ENCODE measurements at places on chromosomes 12 and 14.
A peak's percentile ranks its signal among the peaks of the same experiment; 100 is the strongest.

GRCh38 chr14:69664865-69665526 lies 53.6 kb downstream of the SUSD6 start:
- DNase-seq, result no peak

- no peak for DNase-seq
Measured at GRCh38 chr14:50736932-50737419, 68.9 kb upstream of the SAV1 start.

DNA sequence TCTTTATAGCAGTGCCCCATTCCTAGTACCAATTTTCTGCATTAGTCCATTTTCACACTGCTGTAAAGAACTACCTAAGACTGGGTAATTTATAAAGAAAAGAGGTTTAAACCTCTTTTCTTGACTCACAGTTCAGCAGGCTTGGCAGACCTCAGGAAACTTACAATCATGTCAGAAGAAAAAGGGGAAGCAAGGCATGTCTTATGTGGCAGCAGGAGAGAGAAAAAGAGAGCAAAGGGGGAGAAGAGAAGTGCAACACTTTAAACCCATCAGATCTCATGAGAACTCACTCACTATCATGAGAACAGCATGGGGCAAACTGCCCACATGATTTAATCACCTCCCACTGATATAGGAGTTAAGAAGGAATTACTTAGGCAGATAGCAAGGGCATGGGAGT lies 101.6 kb upstream of the PLEKHG7 start:
- no peak for DNase-seq

DNA sequence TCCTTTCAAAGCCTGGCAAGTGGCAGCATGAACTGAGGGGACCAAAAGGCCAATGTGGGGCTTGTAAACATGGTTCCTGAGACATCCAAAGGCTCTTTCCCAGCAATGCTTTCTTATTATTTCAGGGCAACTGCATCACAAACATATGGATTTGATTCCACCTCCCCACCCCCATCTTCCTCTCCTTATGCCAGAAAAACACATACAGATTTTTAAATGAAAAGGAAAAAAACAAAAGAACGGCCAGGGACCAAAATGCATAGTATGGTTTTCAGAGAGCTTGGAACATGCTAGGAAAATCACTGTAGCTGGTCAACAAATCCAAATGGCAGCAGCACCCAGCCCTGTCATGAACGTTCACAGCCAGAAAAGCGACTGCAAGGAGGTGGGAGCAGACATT lies 167.6 kb downstream of the ANO2 start:
- no peak for DNase-seq

DNA sequence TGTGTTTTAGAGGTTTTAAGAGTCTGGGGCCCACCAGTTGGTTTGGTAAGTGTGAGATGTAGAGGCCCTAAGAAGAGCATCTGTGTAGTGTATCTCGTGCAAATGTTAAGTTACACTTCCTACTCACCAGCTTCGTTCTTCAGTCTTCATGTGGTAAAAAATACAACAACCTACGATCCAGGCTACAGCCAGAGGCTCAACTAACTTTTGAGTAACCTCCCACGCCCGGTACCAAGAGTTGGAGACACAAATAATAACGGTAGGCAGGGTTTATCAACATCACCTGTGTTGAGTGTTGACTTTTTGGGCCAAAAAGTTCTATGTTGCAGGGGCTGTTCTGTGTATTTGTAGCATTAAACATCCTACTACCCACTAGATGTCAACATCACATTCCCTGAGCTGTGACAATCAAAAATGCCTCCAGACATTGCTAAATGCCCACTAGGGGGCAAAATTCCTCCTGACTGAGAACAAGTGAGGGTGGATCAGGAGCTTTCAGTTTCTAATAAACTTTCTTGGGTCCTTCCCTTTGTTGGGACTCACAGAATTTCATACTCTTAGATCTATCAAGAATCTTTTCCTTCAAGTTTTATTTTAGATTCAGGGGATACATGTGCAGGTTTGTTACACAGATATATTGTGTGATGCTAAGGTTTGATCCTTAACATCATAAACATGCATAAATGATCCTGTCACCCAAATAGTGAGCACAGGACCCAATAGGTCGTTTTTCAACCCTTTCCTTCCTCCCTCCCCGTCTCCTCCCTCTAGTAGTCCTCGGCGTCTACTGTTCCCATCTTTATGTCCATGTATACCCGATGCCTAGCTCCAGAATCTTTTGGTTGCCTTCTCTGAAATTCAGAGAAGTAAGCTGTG lies 94.7 kb downstream of the SLC2A13 start:
- DNase-seq, result peak; percentile 44

DNA sequence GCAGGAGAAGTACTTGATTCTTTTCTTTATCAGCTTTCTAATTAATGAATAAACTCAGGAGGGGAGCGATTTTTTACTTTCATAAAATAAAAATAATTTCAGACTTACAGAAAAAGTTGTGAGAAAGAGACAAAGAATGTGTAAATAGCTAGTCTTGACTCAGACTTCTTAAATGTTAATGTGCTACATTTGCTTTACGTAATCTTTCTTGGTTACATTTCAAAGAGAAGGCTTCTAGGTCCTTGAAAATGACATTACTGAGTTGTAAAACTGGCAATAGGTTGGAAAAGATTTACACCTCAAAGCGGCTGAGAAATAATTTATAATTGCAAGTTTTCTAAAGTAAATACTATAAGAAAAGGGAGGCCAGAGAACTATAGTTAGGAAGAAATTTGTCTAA lies 28.6 kb downstream of the GABARAPL1 start:
- DNase-seq, result no peak

DNA sequence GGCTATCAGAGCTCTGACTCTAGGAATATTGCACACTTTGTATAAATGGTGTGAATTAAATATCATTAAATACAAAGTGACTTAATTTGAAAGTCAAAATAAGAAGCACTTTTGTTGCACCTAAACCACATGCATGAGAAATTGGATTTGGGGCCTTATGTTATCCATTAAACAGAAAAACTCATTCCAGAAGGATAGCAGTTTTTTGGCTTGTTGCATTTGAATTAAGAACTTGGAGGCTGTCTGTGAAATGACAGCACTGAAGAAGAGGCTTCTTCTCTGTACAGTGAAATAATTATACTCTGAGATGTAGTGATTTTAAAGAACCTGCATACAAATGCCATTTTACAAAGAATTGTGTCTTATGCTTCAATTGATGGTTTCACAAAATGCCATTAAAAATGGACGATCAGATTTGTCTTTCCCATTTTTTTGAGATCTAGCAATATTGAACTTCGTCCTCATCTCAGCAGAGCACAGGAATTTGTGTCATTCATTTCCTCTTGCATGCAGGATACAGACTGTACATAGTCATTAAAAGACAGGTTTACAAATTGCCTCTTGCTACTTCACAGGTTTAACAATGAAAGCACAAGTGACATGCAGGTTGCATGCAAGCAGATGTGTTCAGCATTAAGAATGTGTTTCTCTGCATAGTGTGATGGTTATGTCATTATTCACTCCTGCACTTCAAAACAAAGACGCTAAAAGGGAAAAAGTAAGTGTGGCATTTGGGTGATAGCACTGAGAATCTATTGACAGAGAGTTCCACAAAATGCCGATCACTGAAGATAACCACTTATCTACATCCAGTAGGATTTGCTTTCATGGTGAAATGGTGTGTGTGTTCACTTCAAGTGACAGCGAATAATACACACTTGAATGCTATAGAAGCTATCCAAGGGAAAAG lies 35.9 kb upstream of the PYGL start:
- DNase-seq, result no peak

GRCh38 chr12:100359822-100360221 lies 2.9 kb downstream of the SLC17A8 start:
- no peak for DNase-seq

DNA sequence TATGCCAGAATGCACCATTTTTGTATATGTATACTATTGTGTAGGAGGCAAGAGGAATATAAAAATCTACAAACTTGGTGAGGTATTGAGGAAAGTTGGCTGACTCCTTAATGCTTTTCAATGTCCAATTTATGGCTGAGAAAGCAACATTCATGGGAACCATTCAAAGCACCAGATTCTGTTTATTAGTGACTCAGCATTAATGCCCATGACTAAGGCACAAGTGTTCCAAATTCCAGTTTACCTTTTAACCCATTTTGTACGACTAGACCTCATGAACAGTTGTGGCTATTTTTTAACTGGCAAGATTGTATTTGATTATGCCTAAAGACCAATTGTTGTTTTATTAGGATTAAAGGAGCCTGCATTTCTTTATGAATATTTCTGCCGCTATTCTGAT lies 375.4 kb upstream of the ATP2B1 start:
- no peak for DNase-seq

GRCh38 chr14:104034976-104035699 lies 50.4 kb upstream of the ASPG start:
- no peak for DNase-seq

DNA sequence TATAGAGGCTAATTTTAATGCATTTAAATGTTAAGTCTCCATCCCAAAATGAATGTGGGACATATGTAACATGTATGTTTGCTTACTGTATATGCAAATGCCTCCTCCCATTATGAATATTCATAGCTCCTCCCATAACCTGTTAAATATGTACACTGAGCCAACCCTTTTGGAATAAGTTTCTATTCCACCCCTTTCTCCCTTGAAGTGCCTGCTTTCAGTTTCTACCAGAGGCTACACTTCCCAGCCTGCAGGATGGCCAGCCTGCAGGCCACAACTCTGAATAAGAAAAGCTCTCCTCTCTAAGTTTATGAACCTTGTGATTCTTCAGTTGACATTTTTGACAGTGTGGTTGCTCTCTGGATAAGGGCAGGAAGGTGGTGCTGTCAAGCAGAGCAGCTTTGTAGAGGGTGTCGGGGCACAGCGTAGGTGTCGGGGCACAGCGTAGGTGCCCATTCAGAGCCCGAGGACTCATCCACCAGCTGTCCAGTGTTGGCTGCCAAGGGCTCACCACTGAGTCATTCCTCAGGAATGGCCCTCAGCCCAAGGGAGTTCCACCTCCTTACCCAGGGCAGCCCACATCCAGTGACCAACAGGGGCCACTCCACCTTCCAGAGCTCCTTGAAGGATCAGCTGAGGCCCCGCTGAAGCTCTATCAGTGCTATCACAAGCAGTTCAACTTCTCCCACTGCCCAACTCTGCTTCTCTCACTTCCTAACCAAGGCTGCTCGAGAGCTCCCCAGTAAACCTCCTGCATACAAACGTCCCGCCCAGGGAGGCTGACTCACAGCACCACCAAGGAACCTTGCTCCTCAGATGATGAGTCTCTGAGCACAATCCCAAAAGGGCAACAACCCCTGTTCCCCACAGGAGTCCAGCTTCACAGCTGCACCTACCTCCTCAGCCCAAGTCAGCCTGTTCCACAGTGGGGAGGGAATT lies 31.4 kb downstream of the VWF start:
- DNase-seq, result no peak

DNA sequence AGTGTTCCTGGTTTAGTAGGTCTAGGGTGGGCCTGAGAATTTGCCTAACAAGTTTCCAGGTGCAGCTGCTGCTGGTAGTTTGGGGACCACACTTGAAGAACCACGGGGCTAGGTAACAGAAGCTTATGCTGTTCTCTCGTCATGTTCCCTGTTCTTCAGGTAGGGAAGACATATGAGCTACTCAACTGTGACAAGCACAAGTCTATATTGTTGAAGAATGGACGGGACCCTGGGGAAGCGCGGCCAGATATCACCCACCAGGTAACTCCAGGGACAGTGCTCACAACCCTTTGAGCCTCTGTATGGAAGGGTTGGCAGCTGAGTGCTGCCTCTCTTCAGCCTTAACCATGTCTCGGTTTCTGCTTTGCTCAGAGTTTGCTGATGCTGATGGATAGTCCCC lies 3.5 kb downstream of the EMG1 start:
- no peak for DNase-seq

DNA sequence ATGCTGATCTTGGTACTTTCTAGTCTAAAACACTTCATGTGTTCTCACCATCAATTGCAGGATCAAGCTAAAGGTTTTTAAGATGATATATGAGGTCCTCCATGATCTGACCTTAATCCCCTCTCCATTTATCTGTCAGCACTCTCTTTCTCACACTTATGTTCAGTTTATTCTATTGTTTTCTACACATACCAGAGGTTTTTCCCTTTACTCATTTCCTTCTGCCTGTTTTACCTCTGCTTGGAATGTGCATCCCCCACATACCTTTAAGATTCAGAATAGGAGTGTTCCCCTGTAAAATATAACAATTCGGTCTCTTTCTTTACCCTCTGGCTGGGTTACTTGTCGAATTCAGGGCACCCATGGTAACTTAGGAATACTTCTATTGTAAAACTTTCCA lies 219.1 kb upstream of the PKP2 start:
- DNase-seq, result no peak

- no peak for DNase-seq
Measured at GRCh38 chr12:11978726-11979384, 91.9 kb upstream of the BCL2L14 start.

DNA sequence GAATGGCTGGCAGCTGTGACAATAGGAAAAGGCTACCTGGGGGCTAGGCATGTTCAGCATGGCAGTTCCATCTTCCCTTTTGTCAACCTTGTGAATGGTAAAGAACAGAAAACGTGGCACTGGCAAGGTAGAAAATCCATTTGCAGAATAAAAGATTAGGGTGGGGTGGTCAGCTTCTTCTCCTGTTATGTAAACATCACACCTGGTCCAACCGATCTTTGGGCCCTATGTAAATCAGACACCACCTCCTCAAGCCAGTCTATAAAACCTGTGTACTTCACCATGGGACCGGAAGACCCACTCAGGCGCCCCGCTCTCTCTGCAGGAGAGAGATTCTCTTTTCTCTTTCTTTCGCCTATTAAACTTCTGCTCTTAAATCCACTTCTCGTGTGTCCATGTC lies 19.6 kb upstream of the TMEM30B start:
- no peak for DNase-seq

DNA sequence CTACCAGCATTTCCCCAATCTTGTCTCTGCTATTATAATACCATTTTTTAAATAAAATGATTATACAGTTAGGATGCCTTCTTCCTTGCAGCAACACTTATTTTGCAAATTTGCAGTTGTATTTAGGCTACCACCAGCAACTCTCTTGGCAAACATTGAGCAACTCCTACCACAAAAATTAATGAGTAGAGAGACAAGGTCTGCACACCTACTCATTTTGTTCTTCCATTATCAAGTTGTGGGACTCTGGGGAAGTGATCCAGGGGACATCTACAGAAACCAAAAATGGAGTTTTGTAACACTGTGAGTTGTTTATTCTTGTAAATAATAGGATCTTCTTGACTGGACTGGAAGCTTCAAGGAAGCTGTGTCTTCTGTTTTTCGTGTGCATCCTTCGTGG lies 38.6 kb downstream of the DGLUCY start:
- no peak for DNase-seq

DNA sequence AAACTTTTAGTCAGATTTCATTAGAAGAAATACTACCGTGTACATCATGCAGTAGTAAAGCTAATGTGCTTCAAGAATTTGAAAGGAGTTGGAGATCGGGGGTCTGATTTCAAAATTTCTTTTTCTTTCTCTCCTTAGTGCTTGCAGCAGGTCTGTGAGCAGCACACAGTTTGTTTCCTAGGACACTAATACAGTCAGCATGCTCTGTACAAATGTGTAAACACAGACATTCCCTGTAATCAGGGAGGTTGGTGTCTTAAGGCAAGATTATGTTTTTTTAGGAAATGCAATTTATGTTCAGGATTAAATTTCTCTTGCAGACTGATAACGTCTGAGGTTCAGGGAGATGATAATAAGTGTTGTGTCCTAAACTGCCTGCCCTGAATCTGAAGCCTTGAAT lies 142.7 kb downstream of the ALX1 start:
- no peak for DNase-seq

- no peak for DNase-seq
Measured at GRCh38 chr14:47541662-47542061, 133.7 kb downstream of the MDGA2 start.

Data from activated CD4-positive, alpha-beta T cell treated with anti-CD3 and anti-CD28 coated beads, Interleukin-2, amount 50 U/mL, for 4 hours (primary cell).